AG08395 (cell line): ENCODE measurements at places on chromosomes 6 and 20.
A peak's percentile ranks its signal among the peaks of the same experiment; 100 is the strongest.

DNA sequence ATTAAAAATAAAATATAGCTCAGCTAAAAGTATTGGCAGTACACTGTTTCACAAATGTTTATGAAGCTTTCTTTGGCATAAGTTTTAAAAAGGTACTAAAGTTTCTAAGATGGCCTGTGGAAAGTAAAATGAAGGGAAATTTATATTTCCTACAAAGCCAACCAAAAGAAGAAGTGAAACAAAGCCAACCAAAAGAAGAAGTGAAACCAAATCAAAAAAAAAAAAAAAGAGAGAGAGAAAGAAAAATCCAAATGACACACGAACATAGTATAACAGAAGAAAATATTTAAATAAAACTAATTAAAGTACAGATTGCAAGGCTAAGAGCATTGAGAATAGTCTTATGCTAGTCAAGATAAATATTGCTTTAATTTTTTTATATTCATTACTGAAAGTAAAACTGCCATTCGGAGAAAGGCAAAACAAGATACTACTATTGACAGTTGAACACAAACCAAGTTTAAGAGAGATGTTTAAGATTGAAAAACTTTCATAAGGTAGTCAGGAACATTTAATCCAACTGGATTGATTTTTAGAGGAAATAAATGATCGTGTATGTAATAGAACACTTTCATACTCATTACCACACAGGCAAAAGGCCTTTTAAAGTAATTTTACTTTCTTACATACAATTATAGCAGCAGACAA is 12.8 kb upstream of the KHDRBS2 start:
- DNase-seq: no peak

DNA sequence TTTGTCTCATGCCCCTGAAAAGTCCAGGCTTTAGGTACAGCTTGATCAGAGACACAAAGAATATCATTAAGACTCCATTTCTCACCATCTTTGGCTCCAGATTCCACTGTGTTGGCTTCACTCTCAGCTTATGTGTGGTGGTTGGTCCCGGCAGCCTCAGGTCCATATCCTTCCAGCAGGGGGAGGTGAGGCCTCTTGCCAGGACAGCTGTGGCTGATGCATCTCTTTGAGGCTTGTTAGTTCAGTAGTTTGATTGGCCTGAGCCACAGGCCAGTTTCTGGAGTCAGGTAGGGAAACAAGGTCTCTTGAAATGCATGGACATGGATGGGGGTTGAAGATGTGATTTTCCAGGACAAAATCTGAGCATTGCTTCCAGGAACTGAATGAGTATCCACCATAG is 62.4 kb downstream of the JAG1 start:
- peak; percentile 39 for DNase-seq

DNA sequence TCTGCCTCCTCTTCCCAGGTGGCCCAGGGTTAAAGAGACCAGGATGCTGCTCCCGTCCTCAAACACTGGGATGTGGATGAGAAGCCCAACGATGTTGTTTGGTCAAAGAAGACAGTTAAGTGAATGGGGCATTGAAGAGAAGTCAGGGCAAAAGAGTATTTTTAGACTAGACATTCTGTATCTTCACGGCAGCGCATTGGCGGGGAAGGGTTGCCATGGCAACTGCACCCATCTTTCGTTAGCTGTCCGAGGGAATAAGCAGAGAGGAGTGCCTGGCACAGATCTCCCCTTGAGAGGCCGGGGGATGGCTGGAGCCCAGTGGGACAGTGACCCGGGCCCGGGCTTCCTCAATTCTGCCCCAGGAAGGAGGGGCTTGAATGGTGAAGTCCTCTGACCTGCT is 56.4 kb upstream of the GPR31 start:
- DNase-seq: no peak

GRCh38 chr6:1787894-1788293 is 178.2 kb downstream of the FOXC1 start:
- peak; percentile 85 for DNase-seq

DNA sequence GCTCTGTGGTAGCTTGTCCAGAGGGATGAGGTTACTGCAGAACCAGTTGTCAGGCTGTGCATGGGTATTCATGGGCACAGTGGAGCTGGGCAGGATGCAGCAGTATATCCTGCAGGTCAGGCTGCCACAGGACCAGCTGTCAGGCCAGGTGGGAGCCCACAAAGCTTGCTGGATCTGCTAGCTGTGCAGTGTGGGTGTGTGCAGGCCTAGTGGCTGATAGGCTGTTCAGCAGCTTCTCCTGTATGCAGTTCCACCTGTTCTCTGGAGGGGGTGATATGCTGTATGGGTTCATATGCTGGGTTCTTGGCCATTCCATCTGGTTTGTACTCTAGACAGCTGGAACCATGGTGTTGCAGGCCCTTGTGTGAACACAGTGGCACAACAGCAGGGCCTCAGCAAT is 40.6 kb upstream of the TPD52L1 start:
- DNase-seq: no peak

DNA sequence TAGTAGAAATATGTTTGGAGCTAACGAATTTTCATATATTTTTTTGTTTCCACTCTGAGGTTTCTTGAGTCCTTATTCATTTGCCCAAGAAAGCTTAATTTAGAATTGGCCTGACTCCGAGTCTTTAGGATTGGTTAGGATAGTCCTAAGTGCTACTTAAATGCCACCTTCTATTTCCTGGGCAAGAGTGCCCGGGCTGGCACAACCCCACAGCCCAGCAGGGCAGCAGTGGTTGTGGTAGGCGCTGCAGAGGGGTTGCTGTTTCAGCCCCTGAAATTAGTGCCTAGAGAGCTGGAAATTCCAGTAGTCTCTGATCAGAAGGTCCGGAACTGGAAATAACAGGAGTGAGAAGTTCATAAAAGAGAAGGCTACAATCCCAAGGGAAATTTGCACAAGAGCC is 139.4 kb upstream of the TENT5A start:
- no peak for DNase-seq

DNA sequence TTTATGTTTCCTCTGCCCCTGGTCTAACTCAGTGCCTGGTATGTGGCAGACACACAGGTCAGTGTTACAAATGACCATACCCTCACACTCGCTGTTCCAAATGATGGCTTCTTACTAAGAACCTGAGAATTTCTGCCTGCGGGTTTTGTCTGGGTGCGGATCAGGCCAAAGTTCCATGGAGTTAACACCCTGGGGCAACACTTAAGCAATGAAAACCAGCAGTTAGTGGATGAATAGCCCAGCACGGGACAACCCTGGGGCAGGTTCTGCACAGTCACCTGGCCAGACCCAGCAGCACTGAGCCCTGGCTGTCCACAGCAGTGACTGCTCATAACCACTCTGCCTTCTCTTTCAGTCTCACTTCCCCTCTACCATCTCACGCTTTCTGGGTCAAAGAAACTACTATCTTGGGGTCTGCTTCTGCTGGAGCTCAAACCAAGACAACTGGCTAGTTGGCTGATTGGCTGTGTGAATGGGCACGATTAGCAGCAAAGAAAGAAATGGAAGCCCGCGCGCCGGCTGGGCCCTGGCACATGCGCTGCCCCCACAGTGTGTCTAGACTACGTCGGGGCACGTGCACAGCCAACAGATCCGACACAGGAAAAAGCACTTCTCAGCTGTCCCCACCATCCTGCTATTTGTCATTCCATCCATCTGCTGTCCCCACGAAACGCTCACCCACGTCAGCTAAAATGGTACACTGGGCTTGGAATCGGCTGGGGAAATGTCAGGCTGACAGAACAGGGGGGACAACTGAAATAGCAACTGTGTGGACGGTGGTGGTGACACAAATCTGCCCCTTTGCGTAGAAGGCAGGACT is 36.6 kb downstream of the MGME1 start:
- DNase-seq: no peak

- DNase-seq: no peak
These were observed 35.9 kb downstream of the FOXC1 start for GRCh38 chr6:1645466-1646185.

DNA sequence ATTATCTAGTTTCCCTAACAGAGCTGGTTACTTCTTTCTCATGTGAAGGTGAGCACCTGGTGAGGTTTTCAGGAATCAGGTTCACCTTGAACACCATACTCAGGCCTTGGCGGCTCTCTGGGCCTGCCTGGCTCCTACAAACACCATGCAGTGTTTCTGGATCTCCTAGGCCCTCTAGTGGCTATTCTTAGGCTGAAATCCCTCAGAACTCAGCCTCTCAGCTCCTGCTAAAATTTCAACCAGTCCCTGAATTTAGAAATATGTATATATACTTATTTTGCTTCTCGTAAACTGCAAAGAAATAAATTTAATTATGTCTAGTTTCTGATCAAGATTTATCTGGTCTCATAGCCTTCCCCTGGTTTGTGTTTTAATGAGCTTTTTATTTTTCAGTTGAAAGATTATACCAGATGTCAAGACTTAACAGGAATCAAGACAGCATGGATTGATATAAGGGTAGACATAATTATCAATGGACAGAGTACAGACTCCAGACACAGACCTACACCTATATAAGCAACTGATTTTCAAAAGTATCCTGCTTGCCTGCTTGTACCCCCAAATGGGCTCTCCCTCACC is 55.9 kb downstream of the ANKEF1 start:
- DNase-seq: peak; percentile 62

- no peak for DNase-seq
These were observed 2.2 kb downstream of the IFNGR1 start for GRCh38 chr6:137216875-137217553.

- DNase-seq: no peak
These were observed 16.2 kb downstream of the SOBP start for GRCh38 chr6:107506145-107506544.

DNA sequence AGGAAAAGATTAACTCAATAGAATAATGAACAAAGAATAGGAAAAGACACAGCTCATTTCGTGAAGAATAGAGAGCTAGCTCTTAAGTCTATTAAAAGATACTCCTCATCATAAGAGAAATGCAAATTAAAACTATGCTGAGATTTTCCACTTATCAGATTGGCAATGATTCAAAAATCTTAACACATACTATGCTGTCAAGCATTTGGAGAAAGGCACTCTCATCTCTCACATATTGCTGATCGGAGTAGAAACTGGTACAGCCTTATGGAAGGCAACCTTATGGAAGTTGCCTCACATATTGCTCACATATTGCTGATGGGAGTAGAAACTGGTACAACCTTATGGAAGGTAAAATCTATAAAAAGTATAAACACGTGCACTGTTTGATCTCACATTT is 21.4 kb upstream of the PLAGL1 start:
- no peak for DNase-seq

DNA sequence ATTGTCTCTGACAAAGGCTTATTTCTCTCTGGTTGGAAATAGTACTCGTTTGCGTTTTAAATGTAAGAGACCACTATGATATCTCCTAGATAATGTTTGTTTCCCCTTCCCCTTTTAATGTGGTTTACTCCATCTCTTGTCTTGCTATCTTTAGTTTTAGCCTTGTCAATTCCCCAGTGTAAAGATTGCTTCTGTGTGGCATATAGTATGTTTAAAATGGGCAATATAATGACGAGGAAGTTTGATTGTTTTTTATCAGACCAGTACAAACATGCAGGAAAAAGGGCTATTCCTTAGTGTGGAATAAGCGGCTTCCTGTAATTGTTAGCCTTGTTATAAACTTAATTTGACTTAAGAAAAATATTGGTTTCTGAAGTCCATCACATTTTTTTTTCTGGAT is 3.1 kb downstream of the QKI start:
- no peak for DNase-seq

DNA sequence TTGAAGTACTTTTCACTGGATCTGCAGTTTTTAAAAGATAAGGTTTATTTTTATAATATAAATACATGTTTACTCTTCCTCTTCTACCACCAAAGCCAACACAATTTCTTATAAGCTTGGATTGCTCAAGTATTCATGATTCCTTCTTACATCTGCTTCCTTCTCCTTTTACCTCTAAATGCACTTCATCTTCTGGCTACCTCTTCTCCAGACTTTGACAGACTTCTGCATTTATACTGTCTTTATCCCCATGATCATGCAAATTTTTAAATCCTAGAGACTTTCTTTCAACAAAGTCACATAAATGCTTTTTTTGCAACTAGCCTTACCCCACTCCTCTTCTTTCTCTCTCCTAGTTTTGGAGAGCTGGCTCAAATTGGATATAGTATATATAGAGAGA is 142.9 kb downstream of the TFAP2B start:
- DNase-seq: no peak

DNA sequence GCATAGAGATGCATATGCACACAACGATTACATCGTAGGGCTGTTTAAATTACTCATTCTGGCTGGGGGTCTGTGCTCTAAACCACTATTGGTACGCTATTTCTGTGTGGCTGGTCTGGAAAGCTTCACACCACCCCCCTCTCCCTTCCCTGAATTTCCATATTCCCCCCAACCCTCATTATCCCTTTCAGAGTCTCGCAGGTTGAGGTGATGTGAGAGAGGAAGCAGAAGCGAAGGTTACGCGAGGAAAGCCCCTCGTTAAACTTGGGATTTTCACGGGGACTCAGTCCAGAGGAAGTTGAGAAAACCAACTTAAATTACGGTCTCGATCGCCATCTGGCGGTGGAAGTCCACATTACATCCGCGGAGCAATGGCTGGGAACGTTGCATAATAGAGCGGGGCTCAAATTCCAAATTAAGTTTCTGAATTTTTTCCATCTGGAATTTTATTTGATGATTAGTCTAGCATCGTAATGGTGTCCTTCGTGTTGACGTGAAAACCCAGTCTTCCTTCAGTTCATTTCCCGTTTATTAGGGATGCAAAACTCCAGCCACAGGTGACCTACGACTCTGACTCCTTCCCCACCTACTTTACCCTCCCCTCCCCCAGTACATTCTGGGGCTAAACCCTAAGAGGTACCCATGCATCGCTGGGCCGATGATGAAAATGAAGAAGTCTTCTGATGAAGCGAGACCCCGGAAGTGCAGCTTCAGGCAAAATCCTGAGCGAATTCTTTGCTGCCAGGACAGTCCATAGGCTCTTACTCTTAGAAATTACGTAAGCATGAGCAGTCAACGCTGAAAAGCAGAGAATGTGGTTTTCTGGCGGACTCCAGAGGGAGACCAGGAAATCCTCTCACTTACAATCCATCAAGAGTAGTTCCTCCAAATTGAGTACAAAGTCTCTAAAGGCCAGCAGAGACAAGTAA is 19.7 kb downstream of the HLA-DOB start:
- peak; percentile 65 for DNase-seq

GRCh38 chr6:99822741-99823512 is 171.1 kb downstream of the MCHR2 start:
- DNase-seq: peak; percentile 73

GRCh38 chr20:54221353-54221752 is 13.5 kb downstream of the PFDN4 start:
- no peak for DNase-seq

GRCh38 chr6:2197177-2197671 is 48.2 kb downstream of the GMDS start:
- peak; percentile 5 for DNase-seq
